ENCODE measurements at places on chromosomes 2 and 18.

- no peak for DNase-seq
These were observed 2.1 kb downstream of the C2orf81 start for GRCh38 chr2:74419345-74419744.

DNA sequence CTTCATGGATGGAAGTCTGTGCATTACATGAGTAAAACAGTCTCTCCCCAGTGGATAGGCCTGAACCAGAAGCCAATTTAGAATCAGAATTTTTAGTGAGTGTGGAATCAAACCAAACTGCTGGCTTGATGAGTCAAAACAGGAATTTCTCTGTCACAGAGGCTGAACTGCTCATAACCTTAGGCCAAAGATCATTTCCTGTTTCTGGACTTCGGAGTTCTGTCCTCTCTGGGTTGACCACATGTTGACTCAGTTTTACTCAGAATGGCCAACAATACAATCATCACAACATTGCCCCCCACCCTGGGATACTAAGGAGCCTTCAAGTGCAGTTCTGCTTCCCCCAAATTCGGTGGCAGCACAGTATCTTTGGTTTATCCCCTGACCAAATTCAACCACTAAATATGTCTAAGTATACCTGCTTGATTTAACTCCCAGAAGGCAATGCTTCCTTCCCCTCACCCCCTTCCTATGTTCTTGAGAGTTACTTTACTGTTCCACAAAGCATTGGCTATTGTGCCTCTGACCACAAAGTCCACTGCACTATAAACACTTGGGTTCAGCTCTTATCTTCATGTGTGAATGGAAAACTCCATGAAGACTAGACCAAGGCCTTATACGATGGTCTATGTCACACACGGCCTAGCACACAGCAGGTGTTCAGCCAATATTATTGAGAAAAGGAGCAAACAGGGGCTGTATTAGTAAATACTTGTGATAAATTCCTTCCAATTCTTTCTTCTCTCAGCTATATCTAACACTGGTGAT lies 67.8 kb downstream of the NXPH2 start:
- DNase-seq: no peak

- DNase-seq: no peak
These were observed 15.1 kb downstream of the PHOSPHO2 start for GRCh38 chr2:169709331-169709730.

DNA sequence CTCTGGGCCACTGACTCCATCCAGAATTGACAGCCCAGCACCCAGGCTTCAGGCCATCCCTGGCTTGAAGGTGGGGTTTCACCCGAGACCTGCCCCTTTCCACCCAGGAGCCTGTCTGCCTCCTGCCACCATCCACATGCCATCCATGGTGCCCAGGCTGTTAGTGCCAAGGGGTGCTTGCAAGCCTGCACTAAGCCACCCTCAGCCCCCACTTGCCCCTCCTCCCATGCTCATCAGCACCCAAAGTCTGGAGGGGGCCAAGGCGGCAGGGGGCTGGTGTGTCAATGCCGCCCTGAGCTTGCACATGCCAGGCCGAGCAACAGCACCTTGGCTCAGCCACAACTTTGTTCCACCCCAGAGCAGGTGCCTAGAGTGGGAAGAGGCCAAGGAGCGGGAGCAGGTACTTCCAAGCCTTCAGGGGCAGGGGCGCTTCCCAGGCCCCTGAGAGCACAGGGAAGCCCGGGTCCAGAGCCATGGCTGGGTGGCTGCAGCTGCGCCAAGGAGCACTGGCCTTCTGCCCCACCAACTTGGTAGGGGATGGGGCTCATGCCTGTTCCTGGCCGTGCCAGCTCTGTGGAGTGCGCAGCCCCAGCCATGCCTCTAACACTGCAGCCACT lies 12.0 kb downstream of the SRD5A2 start:
- no peak for DNase-seq

DNA sequence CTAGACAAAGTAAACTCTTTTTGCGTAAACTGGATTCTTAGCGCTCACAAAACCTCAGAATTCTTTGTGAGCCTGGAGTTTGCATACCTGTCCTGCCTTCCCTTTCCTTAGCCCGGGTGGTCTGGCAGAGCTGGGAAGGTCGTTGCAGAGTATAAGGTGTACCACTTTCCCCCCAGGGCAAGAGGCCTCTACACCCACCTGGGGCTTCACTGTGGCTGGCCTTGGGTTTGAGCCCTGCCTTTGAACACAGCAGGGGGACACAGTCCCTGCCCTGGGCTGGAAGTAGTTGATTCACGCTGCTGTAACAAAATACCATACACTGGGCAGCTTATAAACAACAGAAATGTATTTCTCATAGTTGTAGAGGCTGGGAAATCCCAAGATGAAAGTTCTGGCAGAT lies 133.9 kb downstream of the B3GNT2 start:
- no peak for DNase-seq
